ENCODE measurements at places on chromosomes 6 and 20.

DNA sequence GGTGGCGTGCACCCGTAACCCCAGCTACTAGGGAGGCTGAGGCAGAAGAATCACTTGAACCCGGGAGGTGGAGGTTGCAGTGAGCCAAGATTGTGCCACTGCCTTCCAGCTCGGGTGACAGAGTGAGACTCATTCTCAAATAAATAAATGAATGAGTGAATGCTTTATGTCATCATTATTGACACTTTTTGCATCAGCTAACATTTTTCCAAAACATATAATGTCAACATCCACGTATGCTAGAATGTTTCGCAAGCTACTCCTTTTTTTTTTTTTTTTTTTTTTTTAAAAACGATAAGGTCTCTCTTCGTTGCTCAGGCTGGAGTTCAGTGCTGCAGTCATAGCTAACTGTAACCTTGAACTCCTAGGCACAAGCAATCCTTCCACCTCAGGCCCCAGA, 72.2 kb downstream of the SENP6 start:
- no peak for DNase-seq

GRCh38 chr20:57124800-57125517, 141.5 kb downstream of the BMP7 start:
- no peak for DNase-seq

DNA sequence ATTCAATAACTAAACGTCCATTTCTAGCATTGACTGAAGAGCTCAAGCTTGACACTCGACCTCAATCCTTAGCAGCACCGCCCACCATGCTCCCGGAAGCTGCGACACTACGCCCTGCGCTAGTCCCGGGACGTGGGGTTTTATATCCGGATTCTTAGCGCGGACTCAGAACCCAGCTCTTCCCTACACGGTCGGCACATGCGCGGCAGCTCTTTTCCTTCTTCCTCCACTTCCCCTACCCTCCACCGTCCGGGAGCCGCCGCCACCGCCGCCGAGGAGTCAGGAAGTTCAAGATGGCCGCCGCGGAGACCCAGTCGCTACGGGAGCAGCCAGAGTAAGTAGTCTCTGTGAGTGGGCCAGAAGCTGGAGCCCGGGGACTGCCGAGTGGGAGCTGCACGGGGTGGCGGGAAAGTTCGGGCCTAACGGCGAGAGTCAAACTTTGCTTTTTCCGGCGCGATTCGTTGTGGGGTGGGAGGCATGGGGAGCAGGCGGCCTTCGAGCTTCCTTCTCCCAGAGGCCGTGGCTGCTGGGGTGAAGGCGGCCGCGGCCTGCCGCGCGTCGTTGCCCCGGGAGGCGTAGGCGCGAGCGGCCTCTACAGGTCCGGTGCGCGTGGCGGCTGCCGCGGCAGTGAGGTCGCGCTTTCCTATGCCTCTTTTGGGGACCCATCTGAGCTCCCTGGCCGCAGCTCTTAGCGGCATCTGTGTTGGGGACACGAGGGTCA, 57.6 kb downstream of the FAM217A start:
- peak; percentile 68 for DNase-seq

DNA sequence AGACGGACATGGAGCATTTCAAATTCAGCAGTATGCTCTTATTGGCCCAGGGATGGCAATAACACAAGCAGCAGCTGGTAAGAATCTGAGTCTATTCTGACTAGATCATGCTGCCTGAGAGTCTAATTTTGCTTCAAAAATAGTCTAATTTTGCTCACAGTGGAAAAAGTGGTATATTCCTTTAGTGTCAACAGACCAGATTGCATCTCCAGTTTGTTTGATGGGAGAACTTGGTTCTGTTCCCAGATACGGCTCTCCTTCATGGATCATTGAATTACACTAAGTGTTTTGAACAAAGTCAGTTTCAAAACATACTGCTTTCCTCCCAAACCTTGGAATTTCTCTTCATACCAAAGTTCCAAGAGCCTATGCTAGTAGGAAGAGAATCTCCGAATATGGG, 586.1 kb downstream of the RNF144B start:
- DNase-seq = no peak

DNA sequence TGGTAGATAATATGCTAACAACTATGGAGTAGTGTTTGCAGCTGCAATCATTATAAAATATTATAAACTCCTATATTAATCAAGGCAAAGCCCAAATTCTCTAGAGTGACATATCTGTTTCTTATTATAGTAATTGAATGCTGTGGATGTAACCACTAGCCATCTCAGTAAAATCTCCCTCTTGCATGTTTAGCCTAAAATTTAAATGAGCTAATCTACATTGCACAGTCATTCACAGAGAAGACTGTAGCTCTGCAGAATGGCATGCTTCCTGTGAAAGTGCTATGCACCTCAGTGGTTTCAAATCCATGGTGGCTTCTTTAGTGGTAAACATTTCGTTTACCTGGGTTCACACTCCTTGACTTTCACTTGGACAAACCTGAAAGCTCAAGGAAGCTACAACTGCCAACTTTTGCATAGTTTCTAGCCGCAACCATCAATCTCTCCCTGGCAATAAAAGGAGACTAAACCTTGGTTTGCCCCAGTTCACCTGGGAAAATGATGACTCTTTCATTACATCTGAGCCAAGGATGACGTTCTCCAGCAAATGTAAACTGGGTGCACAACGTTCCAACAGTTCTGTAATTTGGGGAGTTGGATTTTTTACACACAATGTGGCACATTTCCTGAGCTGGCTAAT, 47.2 kb downstream of the FILIP1 start:
- DNase-seq = no peak

- DNase-seq = no peak
These were observed 23.3 kb upstream of the OSTM1 start for GRCh38 chr6:108097882-108098281.

DNA sequence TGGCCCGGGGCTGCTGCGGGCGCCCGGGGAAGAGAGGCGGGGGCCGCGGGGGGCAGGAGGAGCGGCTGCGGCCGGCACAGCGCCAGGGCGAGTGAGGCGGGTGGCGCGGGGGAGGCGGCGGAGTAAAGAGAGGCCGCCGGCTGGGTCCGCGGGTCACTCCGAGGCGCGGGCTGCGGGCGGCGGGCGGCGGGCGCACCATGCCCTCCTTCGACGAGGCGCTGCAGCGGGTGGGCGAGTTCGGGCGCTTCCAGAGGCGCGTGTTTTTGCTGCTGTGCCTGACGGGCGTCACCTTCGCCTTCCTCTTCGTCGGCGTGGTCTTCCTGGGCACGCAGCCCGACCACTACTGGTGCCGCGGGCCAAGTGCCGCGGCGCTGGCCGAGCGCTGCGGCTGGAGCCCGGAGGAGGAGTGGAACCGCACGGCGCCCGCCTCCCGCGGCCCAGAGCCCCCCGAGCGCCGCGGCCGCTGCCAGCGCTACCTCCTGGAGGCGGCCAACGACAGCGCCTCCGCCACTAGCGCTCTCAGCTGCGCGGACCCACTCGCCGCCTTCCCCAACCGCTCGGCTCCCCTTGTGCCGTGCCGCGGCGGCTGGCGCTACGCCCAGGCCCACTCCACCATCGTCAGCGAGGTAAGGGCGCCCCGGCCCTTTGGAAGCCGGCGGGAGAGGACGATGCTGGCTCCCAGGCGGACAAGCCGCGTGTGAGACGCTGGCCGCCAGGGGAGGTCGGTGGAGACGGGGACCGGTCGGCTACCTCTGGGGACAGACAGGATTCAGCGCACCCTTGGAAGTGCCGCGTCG, at the start of gene SLC22A3:
Gene SLC22A3, plus strand, starts transcription at position 156 of the 797 bp plus-strand sequence. Its CDS starts 42 bp downstream, at position 198.
- DNase-seq = no peak

- no peak for DNase-seq
These were observed 92.5 kb downstream of the MAN1A1 start for GRCh38 chr6:119256978-119257462.

DNA sequence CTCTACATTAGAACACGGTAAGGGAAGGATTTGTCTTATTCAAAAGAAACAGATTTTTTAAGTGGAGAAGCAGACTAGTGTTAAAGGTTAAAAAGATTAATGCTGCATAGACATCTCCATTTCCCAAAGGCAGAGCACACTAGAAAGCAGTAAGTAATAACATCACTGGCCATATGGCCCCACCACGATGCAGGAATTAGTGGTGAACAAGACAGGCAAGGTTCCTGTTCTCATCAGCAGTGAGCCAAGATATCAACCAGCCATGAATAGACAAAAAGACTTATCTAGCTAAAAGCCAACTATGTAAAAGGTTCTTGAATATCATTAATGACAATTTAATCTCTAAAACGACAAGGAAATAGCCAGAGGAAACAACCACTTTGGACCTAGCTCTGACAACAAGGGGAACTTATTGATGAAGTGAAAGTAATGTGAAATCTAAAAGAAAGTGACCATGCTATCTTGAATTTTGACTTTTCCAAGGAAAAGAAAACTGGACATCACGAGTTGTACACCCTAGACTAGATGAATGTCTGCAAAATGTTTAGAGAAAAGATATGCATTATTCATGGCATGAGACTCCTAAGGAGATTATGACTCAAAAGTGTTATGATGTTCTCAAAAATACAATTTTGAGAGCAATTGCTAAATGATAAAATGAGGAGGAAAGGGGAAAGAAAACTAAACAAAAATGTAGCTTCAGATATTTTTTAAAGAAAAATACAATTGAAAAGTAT, 157.9 kb upstream of the STXBP5 start:
- DNase-seq = no peak

DNA sequence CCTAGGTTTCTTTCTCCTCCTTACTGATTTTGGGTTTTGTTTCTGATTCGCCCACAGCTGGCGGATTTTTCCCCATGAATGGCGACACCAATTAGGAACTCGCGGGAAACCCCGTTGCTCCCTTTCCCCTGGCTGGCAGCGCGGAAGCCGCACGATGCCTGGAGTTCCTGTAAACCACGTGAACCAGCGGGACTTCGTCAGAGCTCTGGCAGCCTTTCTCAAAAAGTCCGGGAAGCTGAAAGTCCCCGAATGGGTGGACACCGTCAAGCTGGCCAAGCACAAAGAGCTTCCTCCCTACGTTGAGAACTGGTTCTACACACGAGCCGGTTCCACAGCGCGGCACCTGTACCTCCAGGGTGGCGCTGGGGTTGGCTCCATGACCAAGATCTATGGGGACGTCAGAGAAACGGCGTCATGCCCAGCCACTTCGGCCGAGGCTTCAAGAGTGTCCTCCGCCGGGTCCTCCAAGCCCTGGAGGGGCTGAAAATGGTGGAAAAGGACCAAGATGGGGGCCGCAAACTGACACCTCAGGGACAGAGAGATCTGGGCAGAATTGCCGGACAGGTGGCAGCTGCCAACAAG, 3.2 kb upstream of the SEC23B start:
- DNase-seq = no peak

- DNase-seq = no peak
These were observed 269.6 kb downstream of the PKHD1 start for GRCh38 chr6:51817832-51818231.

DNA sequence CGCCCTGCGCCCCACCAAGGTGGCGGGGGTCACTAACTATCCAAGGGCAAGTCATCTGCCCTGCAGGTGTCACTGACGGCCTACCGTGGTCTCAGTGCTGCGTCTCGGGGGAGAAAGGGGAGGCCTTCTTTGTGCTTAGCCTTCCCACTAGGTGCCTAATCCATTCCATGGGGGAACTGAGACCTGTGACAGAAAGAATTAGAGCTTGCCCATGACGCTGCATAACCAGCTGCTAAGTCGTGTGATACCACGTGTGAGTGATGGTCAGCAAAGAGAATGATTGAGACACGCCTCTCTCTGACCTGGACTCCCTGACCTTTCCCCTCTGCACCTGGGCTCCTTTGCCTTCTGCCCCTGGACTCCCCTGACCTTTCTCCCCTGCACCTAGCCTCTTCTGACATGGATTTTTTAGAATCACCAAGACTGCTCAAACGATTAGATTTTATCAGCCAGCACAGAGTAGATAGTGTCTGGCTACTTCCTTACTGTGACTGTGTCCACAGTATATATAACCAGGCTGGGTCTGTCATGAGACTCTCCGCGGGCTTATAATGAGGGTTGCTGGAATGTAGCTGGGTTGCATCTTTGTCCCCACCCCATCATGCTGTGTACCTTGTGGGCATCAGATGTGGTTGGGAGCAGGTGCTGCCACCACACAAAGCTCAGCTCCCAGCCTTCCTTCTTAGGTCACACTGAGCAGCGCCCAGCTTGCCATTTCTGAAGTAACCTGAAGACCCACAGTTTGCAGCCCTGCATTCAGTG, 140.6 kb downstream of the TMEM242 start:
- no peak for DNase-seq

DNA sequence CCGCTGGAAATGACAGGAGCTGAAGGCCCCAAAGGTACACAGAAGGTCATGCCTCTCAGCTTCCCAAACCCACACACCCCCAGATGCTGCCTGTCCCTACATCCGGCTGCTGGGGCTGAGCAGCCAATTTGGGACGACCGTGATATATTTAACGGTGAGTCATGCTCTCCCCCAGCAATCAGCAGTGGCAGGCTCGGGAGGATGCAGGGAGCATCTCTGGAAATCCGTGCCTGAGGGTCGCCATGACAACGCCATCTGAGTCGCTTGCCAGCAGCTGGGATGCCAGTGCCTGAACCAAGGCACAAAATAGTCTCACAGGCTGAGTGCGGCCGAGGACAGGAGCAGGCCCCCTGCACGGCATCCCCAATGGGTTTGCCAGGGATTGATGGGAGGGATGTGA, 57.9 kb downstream of the KCNB1 start:
- DNase-seq = no peak

- DNase-seq = no peak
These were observed 833 bp downstream of the RAB5IF start for GRCh38 chr20:36606158-36607066.

DNA sequence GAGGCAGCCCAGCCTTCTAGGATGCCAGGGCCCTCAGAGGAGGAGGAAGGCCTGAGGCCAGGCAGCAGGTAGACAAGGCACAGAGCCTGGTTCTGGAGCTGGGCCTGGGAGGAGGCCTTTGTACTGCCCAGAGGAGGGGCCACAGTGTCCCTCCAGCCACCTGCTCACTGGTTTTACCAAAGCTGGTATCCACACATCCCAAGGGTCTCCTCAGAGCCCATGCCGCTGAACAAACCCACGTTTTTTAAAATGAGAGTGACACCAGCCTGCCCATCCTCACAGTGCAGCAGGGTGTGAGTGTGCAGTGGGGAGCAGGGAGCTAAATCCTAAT, 162.7 kb downstream of the LY86 start:
- no peak for DNase-seq

GRCh38 chr6:93259332-93259731, 160.0 kb downstream of the EPHA7 start:
- no peak for DNase-seq

Data from CD4-positive, alpha-beta T cell (primary cell).